Uterus (tissue), 4 donors: ENCODE measurements at places on chromosomes 12 and 14. TPM values are rescaled to one million over a fixed set of nuclear protein-coding genes. Genes with fewer than 3 reads are reported as not detected.

The ATG2B gene
- 47.1 TPM for total RNA-seq

GRCh38 chr14:72559669-72560255 is 334.1 kb downstream of the DPF3 start:
- no peak for DNase-seq

- no peak for DNase-seq
Measured at GRCh38 chr14:23449314-23449713, 13.9 kb upstream of the MYH7 start.

DNA sequence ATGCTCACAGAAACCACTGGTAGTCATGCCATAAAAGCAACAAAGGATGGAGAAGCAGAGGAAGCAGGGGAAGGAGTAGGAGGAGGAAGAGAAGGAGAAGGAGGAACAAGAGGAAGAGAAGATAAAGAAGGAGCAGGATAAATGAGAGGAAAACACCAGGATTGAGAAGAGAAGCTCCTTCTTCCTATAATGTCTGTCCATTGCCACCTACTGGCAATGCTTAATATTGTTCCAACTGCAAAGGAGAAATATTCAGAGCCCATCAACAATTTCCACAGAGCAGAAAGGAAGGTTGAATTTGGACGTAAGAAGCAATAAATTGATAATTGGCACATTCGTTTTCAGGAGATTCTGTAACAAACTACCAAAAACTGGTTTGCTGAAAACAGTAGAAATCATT is 898.4 kb downstream of the SLC16A7 start:
- no peak for DNase-seq

- no peak for DNase-seq
Measured at GRCh38 chr12:95206916-95207315, 10.4 kb downstream of the FGD6 start.

- DNase-seq: no peak
Measured at GRCh38 chr12:8052679-8053078, 13.5 kb downstream of the C3AR1 start.
